ENCODE measurements at places on chromosomes 2 and 18. TPM values are rescaled to one million over a fixed set of nuclear protein-coding genes. Genes with fewer than 3 reads are reported as not detected.

Gene CD8B2
- total RNA-seq = not detected

Gene IL36G
- not detected for total RNA-seq

Gene LIMS2
- 6.3 TPM for total RNA-seq

Gene BCL11A
- 0.17 TPM for total RNA-seq
